ENCODE measurements at places on chromosomes 5 and 9.

DNA sequence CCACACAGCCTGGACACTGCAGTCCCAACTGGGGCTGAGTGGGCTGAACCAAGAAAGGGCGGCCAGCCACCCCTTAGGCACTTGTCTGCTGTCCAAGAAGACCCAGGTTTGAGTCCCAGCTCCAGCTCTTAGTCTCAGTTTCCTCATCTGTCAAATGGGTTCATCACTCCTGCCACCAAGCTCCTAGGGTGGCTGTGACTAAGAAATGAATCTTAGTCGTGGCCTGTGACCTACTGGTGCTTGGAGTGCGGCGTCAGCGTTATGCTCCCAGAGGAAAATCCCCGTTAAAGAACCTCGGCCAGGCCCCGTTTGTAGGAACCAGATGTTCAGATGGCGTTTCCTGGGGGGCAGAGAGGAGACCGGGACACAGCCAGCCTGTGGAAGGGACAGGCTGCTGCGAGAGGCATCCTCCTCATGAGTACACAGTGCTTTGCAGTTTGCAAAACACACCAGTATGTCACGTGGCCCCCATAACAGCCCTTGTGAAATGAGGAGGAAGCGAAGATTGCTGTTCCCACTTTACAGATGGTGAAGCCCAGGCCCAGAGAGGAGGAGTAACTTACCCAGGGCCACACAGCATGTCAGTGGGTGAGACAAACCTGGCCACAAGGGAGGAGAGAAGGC is 3.3 kb downstream of the FIBCD1 start:
- no peak for DNase-seq

DNA sequence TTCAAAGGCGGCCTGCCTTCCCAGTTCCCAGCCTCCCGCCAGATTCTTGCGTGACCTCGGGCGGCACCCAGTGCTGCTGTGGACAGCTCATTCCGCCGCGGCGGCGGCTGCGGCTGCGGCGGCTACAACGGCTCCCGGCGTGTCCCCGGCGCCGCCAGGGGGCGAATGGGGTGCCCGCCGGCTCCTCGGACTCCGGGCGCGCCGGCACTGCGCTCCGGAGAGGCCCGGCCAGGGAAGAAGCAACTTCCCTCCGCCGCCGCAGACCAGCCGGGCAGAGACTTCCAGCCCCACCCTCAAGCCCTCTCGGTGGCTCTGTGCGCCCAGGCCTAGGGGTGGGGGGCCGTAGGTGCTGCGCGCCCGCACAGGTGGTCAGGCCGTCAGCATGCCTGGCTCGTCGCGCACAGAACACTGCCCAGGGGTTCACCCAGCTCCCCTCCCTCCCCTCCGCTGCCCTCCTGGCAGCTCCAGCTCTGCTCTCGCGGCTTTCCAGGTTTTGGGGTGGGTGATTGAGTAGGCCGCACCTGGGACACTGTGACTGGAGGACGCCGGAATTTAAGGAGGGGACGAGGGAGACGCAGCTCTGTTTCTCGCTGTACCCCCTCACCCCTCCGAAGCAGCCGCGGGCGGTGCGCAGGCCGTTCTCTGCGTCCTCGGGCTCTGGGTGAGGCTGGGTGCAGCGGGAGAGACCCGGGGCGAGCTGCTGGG is 20.2 kb downstream of the IGIP start:
- DNase-seq: no peak

- DNase-seq: no peak
Measured at GRCh38 chr5:127440831-127441230, 76.6 kb upstream of the PRRC1 start.

- DNase-seq: no peak
Measured at GRCh38 chr9:133737774-133738639, at the start of gene SARDH. SARDH (minus strand) TSS chr9:133738352; CDS start chr9:133734173, 4,179 bp downstream.

DNA sequence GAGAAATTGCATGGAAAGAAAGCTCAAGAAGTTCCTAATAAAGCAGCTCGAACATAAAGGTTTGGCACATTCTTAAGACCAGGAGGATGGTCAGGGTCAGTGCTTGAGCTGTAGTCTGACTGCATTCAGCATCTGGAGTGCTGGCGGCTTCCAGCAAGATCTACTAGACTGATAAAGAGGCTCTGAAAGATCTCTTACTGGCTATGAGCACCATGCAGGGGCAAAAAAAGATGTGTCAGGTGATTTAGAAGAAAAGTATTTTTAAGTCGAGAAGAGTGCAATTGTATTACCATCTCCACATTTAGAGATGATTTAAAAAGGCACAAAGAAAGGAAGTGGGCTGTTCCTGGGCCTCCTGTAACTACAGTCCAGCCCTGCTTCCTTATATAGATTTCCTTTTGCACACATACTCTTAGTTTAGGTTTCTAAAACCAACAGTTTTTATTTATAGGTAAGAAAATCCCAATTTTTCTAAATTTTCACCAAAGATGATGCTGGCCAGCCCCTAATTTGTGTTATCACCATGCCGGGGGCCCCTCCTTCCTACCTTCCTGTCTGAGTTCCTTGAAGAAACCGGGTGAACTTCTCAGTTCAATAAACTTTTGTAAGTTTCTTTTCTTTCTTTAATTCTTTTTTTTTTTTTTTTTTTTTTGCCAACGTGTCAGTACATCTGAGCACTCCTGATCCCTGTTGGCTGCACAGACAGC is 65.9 kb upstream of the PLPP1 start:
- no peak for DNase-seq

DNA sequence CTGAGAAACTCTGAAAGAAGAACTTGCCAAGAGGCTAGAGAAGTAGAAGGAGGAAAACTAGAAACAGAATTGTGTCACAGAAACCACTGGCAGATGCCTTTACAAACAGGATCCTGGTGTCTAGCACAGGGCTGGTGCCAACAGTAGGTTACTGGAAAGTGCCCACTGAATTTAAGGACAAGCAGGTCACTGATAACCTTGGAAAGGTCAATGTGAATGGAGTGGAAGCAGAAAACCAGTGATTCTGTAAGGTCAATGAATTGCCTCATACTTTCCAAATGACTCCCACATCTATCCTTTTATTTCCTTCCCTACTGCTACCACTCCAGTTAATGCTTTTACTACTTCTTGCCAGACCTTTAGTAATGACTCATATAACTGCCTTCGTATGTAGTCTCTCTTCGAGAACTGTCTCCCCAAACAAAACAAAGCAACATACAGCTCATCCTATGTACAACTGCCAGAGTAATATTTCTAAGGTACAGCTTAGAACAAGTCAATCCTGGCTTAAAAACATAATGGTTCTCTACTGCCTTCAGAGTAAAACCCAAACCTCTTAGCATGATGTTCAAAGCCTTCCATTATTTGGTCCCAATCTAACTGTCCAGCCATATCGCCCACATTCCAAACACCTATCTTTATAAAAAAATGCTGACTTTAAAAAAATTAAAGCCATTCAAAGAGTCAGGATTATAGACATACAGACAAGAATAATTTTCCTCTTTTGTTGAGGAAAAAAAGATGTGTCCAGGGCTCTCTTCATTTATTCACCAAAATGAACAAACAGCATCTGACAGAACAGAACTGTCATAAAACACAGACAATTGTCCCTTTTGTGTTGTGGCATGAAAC is 52.5 kb downstream of the NR3C1 start:
- no peak for DNase-seq

- DNase-seq: no peak
Measured at GRCh38 chr5:178786859-178787499, 56.5 kb upstream of the ZNF354A start.
